Activated CD8-positive, alpha-beta memory T cell treated with anti-CD3 and anti-CD28 coated beads for 4 hours (primary cell): ENCODE measurements at places on chromosomes 5 and 9.

- no peak for DNase-seq
Measured at GRCh38 chr5:61881821-61882487, 424.1 kb upstream of the KIF2A start.

DNA sequence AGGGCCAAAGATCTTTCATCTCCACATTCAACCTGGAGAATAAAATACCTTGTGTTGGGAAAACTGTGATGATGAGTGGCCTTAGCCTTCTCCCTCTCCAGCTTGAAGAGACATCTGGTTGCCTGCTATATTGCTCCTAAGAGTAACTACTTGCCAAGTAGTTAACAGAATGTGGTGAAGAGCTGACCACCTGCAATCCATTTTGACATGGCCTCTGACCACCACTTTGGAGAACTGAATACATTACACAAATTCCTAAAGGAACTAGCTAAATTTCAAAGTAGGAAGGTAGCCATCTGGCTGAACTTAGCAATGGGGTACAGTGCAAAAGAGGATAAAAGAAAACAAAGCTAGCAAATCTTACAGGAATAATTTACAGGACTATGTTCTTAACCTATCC, 7.2 kb downstream of the TBCA start:
- DNase-seq: no peak

DNA sequence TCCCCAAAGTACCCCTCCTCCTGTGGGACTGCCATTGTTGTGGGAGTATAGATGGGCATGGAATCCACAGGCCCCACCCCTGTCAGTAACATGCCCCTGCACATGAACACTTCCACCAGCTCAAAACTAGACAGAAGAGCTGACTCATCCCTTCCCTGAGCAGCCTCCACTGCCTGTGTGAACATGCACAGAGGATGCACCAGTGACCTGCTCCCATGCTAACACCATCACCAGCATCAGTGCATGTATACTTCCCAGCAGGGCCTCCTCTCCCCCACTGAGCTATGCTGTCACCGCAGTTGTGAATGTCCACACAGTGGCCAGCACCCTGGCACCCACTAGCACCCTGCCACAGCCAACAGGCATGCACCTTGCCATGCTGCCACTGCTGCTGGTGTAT, 939.8 kb downstream of the EFNA5 start:
- DNase-seq: no peak

DNA sequence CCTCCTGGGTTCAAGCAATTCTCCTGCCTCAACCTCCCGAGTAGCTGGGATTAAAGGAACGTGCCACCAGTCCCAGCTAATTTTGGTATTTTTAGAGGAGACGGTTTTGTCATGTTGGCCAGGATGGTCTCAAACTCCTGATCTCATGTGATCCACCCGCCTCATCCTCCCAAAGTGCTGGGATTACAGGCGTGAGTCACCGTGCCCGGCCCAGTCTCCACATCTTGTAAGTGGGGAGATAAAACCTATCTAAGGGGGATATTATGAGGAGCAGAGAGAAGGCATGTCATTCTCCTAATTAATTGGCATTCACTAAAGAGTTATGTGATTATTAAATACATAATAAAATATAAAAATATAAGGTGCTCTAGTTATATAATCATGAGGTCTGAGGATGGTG, 94.1 kb upstream of the BOD1 start:
- no peak for DNase-seq

DNA sequence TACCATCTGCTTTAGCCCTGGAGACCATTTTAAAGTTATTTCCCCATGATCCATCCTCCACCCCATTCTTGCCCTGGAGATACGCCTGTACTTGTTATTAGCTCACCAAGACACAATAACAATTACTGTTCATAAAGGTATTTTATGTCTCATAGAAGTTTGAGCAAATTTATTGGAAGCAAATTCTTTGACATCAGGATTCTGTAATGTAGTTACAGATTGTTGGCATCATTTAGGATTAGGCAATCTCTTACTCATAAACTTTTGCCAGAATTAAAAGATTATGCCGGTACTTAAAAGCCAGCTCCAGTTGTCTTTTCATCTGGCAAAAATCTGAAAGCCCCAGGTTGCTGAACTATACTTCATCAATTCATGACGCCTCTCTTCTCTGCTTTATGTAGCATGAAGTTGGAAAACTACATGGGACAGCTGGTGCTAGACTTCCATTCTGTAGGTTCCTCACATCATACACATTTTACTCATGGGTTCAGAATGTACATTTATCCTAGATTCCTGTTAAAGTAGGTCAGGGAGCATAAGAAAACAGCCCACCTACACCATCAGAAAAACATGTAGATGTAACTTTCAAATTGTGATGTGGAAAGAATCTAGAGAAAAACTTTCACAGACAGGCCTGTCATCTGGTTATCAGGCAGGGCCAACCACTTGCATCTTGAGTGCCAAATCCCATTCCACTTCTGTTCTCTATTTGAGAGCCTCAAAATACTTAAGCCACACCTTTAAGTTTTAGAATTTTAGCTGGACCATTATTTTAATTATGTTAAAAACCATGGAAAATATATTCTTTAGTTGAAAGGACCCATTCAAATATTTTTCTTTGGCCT, 14.0 kb downstream of the ATP10B start:
- DNase-seq: no peak

GRCh38 chr9:13705918-13706317, 426.4 kb upstream of the MPDZ start:
- DNase-seq: no peak

DNA sequence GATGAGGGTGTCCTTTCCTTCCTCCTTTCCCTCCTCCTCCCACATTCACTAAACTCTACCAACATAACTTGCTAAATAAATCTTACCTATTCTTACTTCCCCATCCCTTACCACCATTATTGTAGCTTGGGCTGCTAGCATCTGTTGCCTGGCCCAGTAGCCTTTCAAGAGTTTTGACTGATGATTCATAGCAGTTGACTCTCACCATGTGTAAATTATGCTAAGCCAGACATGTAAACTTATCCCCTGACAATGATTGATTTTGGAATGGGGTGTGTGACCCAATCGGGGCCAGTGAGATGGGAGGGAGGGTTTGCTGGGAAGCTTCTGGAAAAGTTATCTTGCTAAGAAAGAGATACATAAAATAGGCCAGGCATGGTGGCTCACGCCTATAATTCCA, 161.8 kb upstream of the SPRY4 start:
- DNase-seq: no peak
